Stimulated activated CD4-positive, alpha-beta T cell treated with anti-CD3 and anti-CD28 coated beads, TNF-alpha, amount 100 ng/mL, for 24 hours (primary cell): ENCODE measurements at places on chromosomes 11 and 22.

DNA sequence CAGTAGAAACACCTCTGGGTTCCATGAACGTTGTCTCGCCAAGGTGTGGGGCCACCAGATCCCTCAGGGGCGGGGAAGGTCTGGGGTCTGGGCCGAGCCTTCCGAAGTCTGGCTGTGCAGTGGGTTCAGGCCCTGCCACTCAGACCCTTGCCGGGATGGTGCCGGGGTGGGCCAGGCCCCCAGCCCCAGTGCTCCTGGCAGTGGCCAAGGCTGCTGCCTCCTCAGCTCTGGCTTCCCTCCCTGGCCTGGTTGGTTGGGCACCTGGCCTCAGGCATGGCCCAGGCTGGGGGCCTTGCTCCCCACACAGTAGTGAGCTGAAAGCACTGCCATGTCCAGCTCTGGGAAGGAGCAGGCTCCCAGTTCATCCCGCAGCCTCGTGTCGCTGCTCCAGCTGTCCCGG is 48.2 kb upstream of the PPARA start:
- no peak for DNase-seq

DNA sequence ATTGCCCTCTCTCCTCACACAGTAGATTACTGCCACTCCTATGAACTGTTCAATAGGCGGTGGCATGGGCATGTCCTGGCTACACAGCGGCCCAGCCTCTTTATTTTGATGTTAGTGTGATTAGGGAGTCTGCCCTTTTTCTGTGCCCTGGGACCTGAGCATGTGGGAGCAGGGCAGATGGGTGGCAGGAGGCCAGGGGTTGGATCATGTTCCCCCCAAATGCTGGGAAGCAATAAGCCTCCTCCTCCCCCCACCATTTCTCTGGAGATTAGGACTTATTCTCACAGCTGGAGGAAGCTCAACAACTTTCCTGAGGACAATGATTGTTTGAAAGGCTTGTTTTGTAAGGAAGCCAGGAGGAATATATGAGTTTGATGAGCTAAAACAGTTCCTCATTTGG is 848 bp downstream of the HEPN1 start:
- DNase-seq = no peak

- DNase-seq = no peak
Observed at GRCh38 chr11:40281052-40281580, 1178.3 kb downstream of the LRRC4C start.

GRCh38 chr11:57395905-57396623 is 5.6 kb upstream of the PRG2 start:
- DNase-seq = no peak

- DNase-seq = no peak
Observed at GRCh38 chr11:72321381-72321996, 77.5 kb upstream of the PHOX2A start.

GRCh38 chr11:133834682-133835592 is 10.4 kb downstream of the SPATA19 start:
- DNase-seq = no peak

DNA sequence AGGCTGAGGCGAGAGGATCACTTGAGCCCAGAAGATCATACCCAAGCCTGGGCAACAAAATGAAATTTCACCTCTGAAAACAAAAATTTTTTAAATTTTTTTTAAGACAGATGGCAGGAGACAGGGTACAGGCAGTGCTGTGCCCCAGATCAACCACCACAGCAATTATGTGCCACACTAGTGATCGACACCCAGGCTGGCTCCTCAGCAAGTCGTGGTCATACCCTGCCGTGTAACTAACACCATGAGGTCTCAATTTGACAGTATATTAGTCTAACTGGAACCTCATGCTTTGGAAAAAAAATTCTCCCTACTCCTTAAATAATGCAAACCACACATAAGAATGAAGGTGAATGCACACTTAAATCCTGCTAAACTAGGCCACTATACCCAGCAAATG is 8.3 kb downstream of the SF3A1 start:
- DNase-seq = no peak

DNA sequence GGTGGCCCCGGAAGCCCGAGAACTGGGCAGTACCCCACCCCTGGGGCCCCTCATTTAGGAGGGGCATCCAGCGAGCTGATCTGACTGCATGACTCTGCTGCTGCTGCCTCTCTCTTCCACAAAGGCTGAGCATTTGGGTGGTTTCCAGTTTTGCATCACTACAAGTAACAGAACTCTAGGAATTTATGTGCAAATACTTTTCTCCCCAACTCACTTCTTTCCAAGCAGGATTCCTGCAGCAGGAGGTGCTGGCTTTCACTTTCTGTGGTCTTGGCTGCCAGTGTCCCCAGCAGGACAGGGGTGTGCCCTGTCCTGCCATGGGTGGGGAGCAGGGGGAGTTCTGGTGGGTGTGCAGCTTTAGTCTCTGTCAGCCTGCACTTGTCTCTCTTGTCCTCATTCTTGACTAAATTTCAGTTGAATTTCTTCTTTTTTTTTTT is 21.2 kb downstream of the UPB1 start:
- DNase-seq = no peak
